ENCODE measurements at places on chromosomes 1 and 21.
A peak's percentile ranks its signal among the peaks of the same experiment; 100 is the strongest.

GRCh38 chr1:99956755-99957154, 13.0 kb upstream of the SLC35A3 start:
- DNase-seq: no peak

- DNase-seq: no peak
These were observed 201.0 kb upstream of the CAMK1G start for GRCh38 chr1:209382231-209383100.

GRCh38 chr1:226953175-226953800, 13.2 kb downstream of the COQ8A start:
- DNase-seq: no peak

DNA sequence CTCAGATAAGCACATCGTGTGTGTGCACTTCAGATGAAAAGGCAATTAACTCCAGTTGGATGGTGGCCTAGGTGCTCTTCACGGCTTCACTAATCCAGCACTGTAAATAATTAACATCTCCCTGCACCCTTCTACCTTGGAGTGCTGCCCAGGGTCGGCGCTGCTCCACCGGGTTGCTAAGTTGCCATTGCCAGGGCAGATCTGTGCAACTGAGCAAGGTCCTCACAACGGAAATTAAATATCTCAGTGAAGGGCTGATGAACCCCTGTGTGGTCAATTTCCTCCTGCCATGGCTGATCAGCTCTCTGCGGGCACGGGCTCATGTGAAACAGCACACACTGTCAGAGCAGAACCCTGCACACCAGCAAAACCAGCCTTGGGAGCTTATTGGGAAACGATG, 63.2 kb downstream of the SYDE2 start:
- no peak for DNase-seq

- DNase-seq: no peak
These were observed 21.4 kb downstream of the TFF3 start for GRCh38 chr21:42293649-42294272.

DNA sequence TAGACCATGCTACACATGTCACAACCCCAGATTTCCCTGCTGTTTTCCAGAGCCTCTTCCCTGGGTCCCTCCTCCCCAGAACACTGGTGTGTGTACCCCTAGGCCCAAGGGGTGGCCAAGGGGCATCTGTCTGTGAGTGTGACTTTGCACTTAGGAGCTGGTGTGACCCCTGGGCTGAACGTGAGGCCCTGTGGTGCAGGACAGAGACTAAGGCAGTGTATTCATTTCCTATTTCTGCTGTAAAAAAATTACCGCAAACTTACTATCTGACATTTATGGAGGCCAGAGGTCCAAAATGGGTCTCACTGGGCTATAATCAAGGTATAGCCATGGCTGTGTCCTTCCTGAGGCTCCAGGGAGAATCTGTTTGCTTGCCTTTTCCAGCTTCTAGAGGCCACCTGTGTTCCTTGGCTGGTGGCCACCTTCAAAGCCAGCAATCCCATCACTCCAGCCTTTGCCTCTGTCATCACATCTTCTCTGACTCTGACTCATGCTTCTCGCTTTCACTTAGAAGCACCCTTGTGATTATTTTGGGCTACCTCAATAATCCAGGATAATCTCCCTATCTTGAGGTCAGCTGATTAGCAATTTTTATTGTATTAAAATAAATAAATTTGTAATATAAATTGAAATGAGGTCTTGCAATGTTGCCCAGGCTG, 24.0 kb upstream of the ELOA start:
- DNase-seq: peak; percentile 46

- no peak for DNase-seq
These were observed 2.0 kb upstream of the MARCKSL1 start for GRCh38 chr1:32337855-32338636.

DNA sequence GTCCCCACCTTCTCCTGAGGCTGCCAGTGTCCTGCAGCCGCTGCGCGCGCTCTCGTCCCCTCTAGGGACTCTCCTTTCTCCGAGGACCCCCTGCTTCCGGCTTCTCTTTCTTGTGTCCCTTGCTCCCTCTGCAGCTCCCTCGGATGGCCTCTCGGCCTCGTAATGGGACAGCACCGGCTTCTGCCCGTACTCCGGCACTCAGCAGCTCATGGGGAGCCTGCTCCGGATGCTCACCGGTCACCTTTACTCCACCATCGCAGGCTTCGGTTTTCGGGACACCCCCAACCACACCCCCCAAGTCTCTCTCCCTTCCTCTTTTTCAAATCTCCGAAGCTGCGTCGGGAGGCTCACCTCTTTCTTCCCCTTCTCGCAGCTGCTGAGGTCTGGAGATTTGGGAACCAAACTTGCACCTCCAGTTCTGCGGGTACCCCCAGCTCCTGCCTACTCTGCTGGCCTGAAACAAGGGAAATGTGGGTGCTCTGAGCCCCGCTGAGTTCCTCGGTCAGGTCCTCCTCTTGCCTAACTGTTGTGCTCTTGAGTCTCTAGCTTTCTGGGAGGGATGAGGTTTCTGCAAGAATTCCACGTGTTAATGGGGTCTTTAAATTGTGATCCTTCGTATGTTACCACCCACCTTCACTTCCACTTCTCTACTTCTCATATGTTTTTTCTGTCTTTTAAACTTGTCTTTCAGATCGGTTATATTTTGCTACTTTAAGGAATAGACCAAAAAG, 930 bp downstream of the CDC14A start:
- peak; percentile 21 for DNase-seq

- DNase-seq: no peak
These were observed 126.7 kb downstream of the RABGAP1L start for GRCh38 chr1:174286042-174286441.

DNA sequence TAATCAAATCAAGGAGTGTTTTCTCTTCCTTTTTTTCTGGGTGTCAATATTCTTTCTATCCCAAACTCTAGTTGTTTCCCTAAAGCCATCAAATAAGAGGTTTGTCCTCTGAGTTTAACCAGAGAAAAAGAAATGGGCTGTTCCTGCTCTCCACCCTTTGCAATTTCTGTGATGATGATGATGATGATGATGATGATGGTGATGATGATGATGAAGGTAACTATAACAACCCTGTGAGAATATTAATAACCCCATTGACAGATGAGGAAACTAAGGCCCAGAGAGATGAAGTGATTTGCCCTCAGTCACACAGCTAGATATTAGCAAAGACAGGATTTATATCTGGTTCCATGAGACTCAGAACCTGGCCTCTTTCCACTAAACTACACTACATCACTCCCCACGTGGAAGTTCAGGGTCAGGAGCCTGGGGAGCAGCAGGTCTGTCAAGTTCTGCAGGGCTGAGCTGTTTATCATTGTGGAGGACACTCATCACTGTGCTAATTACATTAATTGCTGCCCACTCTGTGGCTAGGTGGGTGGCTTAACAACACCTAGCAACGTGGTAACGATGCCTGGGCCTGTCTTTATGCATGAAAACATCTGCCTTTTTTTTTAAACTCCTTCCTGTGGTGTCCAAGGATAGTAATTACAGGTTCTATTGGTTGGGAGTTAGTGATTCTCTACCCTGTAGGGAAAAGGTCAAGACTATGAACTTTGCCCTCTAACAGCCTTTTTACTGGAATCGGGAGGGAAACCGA, 19.0 kb upstream of the JUN start:
- no peak for DNase-seq

- DNase-seq: no peak
These were observed 9.6 kb downstream of the CAMK2N1 start for GRCh38 chr1:20476265-20477038.
